Left renal pelvis (tissue), 4 donors: ENCODE measurements at places on chromosomes 11 and 22. TPM values are rescaled to one million over a fixed set of nuclear protein-coding genes. Genes with fewer than 3 reads are reported as not detected.

Gene GAL
- 0.49 TPM for polyA plus RNA-seq

- no peak for DNase-seq
Observed at GRCh38 chr11:33690290-33691065, 10.1 kb downstream of the C11orf91 start.

Gene MYOD1
- not detected for polyA plus RNA-seq

Gene C22orf42
- not detected for polyA plus RNA-seq

Gene CLTCL1
- 6.7 TPM for polyA plus RNA-seq

DNA sequence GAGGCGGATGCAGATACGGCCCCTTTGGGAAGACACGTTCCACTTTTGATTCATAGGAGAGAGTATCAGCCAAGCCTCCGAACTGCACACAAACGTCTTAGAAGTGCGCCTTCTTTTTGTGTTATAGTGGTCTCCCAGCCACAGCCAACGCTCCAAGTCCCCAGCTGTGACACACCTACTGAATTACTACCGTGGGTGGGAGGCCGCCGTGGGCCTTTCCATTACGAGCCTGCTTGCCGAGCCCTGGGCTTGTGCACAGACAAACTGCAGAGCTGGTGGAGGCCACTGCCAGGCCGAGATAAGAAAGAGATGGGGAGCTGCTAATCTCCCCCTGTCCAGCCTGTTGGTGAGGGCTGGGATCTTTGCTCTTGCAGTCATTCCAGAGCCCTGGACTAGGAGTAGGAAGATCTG, 761 bp downstream of the HMBS start:
- no peak for DNase-seq

DNA sequence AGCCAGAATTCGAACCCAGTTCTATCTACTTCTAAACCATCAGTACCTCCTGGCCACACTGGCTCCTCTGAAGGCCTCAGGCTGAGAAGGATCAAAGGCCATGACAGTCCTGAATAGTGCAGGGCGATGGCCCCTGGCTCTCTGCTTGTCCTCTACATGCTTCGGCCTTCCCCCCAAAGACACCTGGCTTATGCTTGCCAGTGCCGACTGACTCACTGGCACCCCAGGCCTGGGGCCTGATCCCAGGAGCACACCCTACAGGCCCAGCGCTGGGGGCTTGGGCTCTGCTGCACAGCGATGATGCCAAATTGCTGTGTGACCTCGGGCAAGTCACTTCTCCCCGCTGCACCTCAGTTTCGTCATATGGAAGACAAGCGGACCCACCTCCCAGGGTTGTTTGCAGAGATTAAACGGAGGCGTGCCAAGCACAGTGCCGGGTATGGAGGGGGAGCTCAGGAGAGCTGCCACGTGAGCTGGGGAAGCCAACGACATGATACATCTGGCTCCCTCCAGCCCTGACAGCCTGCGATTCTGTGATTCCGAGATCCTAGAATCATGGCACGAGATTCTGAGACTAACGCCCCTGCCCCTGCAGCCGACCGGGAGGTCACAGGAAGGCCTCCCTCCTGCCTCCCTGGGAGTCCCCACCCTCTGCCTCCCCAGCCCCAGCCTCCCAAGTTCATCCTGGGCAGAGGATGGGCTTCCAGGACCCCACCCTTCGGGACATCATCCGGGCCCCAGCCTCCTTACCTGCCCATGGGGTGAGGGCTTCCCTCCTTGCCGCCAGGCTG, 1.0 kb downstream of the SSTR3 start:
- no peak for DNase-seq

GRCh38 chr22:19181786-19182471, 3.4 kb upstream of the SLC25A1 start:
- DNase-seq: no peak

DNA sequence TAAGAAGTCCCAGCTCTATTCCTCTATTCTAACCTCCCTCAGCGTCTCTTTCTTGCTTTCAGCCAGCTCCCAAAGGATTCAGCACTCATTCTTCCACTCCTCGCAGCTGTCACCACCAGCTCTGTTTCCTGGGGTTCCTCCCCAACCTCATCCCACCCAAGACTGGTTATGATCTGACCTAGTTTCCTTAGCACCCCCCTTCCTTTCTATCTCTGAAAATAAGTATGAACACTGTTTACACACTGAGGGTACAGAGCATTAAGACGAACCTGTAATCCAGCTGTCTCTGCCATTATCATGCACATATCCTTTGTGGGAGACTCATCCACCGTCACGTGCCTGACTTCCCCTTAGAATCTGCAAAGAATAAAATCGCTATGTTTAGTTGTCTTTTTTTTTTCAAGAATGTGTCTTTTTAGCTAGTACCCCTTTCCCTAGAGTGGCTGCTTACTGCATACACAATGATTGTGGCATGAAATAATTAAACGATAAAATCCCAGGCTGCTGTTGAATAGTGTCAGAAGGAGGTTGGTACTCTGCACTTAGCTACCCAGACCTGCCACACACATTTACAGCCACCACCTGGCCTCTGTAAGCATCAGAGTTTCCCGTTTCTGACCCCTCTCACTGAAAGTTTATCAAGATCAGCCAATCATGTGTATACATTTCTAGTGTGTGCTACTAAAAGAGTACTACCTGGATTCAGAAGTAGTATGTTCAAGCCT, 26.9 kb upstream of the CSTF3 start:
- no peak for DNase-seq

DNA sequence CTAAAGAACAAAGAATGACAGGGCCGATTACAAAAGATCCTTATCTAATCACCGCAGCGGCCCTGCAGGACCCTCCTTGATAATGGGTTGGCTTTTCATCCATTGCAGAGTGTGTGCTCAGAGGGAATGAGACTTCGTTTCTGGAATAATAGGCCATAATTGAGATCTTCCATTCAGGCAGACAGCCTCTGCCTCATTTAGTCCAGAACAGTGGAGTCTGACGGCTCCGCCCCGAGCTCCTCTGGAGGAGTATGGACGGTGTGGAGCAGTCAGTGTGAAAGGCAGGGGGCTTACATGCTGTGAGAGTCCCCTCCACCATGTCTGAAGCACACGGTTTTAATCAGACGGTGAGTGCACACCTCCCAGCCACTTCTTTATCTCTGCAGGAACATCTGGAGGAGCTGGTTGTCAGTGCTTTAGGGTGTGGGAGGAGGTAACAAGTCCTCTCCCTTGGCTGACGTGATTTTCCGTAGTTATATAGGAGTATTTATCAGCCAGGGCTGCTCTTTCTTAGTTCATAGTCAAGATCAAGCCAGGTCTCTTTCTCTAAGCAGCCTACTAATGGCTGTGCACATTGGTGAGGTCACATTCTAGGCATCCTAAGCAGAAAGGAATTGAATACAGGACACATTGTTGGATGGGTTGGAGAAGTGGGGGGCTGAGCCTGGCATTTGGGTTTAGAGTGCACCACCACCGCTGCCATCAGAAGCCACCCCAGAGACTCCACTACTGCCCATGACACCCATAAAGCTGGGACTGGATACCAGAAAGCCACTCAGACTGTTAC, 1477.9 kb downstream of the TBC1D22A start:
- no peak for DNase-seq

- DNase-seq: no peak
Observed at GRCh38 chr11:48093323-48093722, 113.0 kb downstream of the PTPRJ start.

GRCh38 chr11:30159546-30159945, 71.3 kb upstream of the FSHB start:
- no peak for DNase-seq

- no peak for DNase-seq
Observed at GRCh38 chr22:19510919-19511341, 13.3 kb downstream of the CLDN5 start.

- no peak for DNase-seq
Observed at GRCh38 chr11:72048766-72049460, 31.4 kb downstream of the NUMA1 start.

Gene MRGPRE
- not detected for polyA plus RNA-seq

- no peak for DNase-seq
Observed at GRCh38 chr11:1208394-1209261, 14.2 kb upstream of the MUC5B start.

- DNase-seq: no peak
Observed at GRCh38 chr11:120178561-120179056, 32.2 kb upstream of the OAF start.

GRCh38 chr22:32605576-32605975, 131.0 kb downstream of the FBXO7 start:
- DNase-seq: no peak
